Stimulated activated CD8-positive, alpha-beta memory T cell treated with anti-CD3 and anti-CD28 coated beads, Interleukin-7, amount 100 ng/mL, for 1 hour (primary cell): ENCODE measurements at places on chromosomes 4 and X.

DNA sequence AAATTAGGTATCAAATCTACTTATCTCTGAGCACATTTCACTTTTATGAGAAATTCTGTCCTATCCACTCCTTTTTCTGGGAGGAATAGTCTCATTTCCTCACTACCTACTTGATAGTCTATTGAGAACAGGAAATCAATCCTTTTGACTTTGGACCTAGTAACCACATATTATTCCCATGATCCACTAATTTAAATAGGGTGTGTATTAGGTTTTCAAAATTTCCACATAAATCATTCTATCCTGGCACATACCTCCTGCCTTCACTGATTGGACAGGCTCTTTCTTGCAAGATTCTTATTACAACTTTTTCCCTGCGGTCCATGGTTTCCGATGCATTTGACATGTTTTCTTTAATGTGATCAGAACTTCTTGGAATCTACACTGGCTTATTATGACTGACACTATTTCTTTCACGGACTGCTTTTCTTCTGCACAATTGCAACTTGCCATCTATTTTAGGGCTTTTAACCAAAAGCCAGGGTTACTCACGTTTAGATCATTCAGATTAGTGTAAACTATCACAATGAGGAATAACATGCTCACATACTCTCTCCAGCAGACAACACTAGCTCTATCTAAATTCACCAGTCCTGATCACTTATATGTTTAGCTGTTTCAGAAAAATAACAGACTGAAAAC, 419.9 kb upstream of the SLIT2 start:
- no peak for DNase-seq

GRCh38 chr4:176838601-176839433, 46.1 kb upstream of the VEGFC start:
- no peak for DNase-seq

DNA sequence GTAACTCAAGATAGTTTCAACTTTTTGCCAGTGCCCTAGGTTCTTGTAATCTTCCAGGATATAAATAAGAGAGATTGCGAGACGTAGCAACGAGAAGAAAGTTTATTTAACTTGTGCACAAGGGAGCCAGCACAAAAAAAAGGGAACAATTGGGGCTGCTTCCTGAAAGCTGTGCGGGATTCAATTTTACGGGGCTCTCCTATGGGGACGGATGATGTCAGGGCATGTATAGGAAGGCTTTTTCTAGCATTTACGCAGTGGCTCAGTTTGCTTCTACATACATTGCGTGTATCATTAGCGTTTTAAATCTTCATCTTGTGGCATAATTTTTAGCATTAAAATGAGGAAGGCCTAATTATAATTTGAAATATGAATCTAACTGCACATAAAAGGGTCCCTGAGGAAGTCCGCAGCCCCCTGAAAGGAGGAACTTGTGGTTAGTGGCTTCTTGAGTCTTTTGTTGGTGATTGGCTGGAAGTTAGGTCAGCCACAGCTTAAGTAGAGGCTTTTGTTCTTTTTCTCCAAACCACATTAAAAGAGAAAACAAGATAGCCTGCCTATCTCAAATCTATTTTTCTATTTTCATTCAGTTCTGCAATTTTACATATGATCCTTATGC, 668.2 kb upstream of the NDST4 start:
- DNase-seq = no peak

DNA sequence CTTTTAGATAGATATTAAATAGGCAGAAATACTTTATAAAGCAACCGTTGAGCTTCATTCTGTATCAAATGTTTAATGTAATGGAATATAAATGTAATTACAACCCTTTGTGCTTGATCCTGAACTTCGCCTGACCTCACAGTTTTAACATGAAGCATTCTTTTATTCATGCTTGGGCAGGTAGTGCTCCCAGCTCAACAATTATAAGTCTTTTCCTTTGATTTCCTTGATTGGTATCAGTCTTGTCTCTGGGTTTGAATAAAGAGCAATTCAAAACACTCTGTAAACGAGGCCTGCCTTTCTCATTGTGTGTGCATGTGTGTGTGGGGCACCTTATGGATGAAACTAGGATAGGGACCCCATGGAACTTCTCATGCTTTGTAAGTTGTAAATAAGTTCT, 6.8 kb downstream of the METAP1 start:
- DNase-seq = no peak
